ENCODE measurements at places on chromosomes 12 and 14.

- DNase-seq, result no peak
Observed at GRCh38 chr12:68465227-68465626, 133.1 kb upstream of the MDM1 start.

DNA sequence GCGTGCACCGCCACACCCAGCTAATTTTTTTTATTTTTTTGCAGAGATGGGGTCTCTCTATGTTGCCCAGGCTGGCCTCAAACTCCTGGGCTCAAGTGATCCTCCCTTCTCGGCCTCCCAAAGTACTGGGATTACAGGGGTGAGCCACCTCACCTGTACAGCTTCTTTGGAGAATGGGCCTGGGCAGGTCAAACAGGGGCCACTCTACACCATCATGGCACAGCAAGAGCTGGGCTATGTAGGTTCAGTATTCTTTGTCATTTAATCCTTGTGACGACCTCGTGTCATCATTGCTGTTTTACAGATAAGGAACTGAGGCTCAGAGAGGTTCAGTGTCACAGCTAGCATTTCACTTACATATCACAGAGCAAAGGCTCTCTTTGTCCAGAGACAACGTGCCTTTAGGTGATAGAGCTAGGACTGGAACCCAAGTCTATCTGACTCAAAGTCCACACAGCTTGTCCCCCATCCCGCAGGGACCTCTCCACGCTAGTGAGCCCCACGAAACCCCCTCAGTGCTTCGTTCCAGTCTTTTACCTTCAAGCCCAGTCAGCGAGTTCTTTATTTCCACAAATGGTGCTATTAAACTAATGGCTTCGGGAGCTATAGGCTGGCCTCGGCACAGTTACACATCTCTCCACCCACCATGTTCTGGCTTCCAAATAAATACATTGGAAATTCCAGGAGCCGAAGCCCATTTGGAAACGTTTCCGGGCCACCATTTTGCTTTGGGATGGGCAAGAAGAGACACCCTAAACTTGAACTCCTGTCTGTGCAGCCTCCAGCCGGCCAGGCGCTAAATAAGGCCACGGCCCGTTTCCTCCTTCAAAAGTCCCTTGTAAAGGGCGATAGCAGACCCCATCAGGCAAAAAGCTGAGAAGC lies 660 bp upstream of the MAP1LC3B2 start:
- DNase-seq, result no peak

DNA sequence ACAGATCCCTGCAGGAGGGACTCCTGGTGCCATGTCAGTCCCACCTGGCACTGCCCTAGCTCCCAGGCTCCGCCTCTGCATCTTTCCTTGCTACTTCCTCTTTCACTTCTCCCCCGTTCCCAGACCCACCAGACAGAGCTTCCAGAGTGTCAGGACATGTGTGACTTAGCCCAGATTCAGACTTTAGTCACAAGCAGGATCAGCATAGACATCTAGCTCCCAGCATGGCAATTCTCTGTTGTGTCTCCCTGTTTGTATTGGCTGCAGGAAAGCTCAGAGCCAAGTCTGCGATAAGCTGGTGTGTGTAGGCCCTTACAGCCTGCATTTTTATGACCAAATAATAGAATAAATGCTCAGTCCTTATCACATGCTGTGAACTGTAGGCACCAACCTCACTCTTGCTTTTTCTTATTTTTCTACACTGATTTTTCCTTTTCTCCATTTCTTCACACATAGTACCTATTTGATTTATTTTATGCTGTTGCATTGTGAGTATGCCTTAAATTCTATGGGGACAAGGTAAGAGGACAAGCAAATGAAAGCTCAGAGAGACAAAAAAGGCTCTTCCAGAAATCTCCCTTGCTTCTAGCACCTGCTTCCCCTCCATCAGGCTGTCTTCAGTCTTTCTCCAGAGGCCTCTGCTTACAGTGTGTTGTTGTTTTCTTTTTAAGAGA lies 5.9 kb downstream of the DHRS2 start:
- no peak for DNase-seq

DNA sequence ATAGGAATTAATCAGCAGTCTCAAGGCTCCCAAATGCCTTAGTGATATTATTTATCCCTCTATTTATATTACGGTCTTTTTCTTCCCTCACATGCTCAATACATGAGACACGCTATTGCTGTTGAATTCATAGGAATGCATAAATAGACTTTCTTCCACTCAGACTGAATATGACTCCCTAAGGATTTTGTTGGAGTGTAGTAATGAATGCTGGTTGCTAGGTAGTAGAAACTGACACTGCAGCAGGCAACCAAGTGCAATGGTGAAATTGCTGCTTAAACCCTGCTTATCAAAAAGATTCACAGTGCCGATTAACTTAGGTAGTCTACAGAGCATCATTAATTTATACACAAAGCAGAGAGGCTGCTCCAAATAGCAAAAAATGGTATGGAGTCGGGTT lies 168.2 kb downstream of the KCNC2 start:
- DNase-seq, result no peak

- no peak for DNase-seq
Observed at GRCh38 chr12:15625075-15625474, 164.1 kb downstream of the EPS8 start.

GRCh38 chr14:103533999-103534575 lies 5.1 kb downstream of the TRMT61A start:
- DNase-seq, result no peak

GRCh38 chr14:23648764-23649460 lies 12.7 kb downstream of the DHRS2 start:
- DNase-seq, result no peak

DNA sequence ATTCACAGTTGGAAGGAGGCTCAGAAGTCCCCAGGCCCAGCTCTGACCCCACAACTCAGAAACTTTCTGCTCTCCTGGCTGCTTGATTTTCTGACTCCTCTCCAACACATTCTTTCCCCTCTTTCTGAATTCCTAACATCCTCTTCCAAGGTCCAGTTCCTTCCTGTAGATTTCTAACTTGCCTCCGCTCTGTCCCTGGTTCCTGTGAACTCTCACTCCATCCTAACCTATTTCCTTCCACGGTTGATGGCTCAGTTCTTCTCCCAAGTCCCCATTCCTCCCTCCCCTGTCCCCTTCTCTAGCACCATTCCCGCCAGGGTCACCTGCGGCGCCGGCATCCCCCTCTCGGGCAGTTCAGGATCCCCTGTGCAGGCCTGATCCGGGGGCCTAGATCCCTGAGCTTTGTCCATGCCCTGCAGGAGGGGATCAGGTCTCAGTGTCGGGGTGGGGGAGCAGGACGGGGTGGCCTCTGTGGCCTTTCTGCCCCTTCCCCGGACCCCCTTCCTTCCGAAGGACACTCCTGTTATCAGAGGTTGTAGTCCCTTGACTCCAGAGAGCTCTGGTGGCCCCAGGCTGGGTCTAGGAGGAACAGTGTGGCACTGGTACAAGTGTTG lies 6.0 kb upstream of the SLC22A17 start:
- no peak for DNase-seq

GRCh38 chr12:118055144-118055557 lies 5.8 kb downstream of the WSB2 start:
- DNase-seq, result peak; percentile 74

DNA sequence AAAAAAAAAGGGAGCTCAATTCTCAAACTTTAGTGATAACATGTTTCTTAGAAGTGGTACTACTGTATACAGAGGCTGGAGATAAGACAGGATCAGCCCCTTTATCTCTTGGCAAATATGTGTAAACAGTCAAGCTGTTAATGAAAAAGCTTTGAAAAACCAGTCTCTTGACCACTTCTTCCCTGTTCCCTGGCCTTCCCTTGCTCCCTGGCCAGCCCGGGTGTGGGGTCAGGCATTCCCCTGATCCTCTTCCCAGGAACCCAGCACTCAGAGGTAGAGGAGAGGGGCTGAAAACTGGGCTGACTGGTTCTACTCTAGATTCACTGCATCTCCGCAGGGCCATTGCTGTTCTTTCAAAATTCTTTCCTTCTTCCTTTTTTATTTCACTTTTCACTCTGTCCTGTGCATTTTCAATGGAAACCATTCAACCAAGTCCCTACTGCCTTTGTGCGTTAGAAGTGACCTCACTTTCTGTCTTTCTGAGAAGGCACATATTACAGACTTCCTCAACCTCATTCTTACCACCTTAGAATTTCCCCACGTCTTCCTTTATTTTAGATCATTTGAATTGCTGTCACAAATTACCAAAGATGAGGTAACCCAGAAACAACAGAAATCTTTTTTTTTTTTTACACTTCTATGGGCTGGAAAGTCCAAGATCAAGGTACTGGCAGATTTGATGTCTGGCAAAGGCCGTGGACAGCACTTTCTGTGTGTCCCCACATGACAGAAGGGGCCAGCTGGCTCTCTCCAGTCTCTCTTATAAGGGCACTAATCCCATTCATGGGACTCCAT lies 5.7 kb downstream of the GNG2 start:
- no peak for DNase-seq

- DNase-seq, result peak; percentile 80
Observed at GRCh38 chr14:95290871-95291431, 28.8 kb downstream of the CLMN start.

DNA sequence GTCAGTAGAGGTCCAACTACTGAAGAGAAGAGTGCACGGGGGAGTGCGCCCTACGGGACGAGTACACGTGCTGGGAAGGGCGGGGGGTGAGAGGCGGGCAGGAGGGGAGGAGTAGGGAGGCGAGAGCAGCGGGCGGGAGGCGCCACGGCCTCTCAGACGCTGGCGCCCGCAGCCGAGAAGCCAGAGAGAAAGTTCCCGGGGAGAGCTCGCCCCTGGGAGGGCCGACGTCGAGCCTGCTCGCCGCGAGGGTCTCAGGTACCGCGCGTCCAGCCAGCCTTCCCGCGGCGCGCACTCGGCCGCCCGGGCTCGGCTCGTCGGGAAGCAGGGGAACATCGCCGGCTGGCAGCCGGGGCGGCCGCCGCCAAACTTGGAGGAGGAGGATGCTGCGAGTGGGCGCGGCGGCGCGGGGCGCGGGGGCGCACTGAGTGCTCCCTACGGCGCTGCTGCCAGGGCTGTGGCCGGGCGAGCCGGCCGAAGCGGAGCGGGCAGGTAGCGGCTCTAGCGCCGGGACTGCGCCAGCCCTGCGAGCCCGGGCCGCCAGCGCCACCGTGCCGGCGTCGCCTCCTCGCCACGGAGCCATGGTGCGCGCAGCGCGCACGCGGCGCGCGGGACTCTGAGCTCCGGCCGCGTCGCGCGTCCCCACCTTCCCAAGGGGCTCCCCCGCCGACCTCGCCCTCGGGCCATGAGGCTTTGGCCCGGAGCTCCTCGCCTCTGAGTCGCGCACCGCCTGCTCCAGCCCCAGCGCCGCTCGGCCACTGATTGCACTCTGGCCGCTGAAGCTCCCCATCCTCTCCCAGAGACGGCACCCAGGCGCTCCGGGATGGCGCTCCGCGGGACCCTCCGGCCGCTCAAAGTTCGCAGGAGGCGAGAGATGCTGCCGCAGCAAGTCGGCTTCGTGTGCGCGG lies at the start of gene SLC24A4:
Gene SLC24A4 (plus strand): TSS at position 155 of the 905 bp plus-strand sequence. CDS start 666 bp downstream, at position 821.
- no peak for DNase-seq

GRCh38 chr12:50059440-50060119 lies 2.2 kb downstream of the ASIC1 start:
- DNase-seq, result no peak

- DNase-seq, result peak; percentile 78
Observed at GRCh38 chr12:91811481-91812287, 334.0 kb downstream of the BTG1 start.

DNA sequence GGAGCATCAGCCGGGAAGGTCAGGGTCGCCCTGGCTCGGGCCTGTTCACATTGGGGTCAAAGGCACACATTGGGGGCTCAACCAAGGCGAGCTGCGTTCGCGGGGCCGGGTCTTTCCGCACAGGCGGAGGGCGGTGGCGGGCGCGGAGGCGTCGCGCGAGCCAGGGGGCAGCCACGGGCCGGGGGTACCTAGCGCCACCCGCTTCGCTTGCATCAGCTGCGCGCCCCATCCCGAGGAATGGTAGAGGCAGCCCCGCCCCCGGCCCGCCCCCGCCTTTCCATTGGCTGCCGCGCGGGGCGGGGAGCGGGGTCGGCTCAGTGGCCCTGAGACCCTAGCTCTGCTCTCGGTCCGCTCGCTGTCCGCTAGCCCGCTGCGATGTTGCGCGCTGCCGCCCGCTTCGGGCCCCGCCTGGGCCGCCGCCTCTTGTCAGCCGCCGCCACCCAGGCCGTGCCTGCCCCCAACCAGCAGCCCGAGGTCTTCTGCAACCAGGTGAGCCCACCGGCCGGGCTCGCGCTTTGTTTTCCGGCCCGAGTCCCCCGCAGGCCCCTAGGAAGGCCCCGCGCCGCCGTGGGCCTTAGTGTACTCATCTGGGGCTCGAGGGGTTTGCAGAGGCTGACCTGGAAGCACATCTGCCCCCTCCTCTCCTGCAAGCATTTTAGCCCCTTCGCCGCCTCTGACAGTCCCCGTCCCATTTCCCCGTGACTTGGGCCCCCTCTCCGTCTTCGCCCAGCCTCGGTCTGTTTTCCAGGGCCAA lies at the start of gene ALDH2:
Gene ALDH2 (plus strand): TSS at position 326 of the 754 bp plus-strand sequence. CDS start 50 bp downstream, at position 376.
- peak; percentile 51 for DNase-seq

- no peak for DNase-seq
Observed at GRCh38 chr12:110540048-110540447, 37.9 kb downstream of the RAD9B start.

DNA sequence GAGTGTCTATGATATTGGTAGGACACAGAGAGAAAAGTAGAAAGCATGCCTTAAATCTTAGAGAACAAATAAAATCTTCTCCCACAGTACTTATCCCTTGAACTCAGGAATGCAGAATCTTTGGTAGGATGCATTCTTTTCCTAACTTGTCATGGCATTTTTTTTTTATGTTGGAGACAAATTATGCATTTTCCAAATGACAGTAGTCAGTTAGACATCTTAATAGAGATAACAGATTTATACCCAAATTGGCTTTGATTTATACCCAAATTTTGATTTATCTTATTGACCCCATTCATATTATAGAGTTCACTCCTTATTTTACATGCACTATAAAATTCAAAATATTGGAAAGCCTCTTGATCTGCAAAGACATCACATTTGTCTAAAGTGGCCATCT lies 132.9 kb downstream of the CNTN1 start:
- DNase-seq, result no peak

DNA sequence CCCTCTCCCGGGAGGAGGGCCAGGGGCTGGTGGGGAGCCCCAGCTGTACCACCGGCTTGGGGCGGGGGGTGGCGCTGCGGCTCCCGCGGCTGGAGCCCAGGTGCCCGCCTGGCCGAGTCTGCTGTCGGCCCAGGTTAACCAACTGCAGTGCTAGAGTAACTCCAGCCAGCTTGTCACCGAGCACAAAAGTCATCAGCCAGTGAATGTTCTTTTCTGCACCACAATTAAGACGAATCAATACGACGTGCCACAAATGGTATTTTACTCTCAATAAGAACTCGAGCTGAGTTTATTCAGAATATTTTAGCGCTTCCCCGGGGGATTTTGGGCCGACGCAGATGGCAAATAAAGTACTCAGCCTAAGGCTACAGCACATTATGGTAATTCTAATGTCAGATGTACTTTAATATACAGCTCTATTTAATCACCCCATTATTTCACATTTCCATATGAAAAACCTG lies 83.2 kb downstream of the BCL11B start:
- no peak for DNase-seq

Measured in HT-29 (cell line).